ENCODE measurements at places on chromosomes 7 and 10.

DNA sequence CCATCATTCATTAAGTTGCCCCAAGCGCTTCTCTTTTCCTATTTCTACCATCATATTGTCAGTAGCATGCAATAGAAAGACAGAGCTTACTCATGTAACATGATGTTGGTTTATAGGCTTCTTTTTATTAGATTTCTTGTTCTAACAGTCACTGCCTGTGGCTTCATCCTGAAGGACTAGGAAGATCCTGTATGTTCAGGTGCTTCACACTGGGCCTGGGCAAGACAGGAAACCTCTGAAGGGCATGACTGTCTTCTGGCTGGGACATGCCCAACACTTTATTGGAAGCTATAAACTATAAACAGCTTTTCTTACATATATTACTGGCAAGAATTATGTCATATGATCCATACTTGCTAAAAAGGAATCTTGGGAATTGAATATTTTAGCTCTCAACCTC lies 258.4 kb upstream of the AKR1E2 start:
- DNase-seq = no peak

GRCh38 chr10:22505911-22506685 lies 160.8 kb downstream of the SPAG6 start:
- DNase-seq = no peak

- no peak for DNase-seq
These were observed 146.7 kb downstream of the ATE1 start for GRCh38 chr10:121781101-121781500.

GRCh38 chr7:70377957-70378356 lies 754.0 kb upstream of the GALNT17 start:
- no peak for DNase-seq

DNA sequence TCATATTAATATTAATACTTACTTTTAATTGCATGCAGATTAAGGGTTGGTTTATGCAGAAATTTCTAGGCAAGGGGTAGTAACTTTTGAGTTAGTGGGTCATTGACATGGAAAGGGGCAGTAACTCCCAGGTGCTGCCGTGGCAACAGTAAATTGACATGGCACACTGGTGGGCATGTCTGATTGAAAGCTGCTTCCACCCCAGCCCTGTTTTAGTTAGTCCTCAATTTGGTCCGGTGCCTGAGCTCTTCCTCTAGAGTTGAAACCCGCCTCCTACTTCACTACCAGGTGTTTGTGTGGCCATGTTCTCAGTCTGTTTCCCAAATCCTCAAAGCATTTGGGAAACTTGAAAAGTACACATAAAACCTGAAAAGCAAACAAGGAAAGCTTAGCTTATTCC lies 18.4 kb downstream of the CUZD1 start:
- no peak for DNase-seq

- no peak for DNase-seq
These were observed 352.7 kb upstream of the SEMA3A start for GRCh38 chr7:84547331-84547730.

DNA sequence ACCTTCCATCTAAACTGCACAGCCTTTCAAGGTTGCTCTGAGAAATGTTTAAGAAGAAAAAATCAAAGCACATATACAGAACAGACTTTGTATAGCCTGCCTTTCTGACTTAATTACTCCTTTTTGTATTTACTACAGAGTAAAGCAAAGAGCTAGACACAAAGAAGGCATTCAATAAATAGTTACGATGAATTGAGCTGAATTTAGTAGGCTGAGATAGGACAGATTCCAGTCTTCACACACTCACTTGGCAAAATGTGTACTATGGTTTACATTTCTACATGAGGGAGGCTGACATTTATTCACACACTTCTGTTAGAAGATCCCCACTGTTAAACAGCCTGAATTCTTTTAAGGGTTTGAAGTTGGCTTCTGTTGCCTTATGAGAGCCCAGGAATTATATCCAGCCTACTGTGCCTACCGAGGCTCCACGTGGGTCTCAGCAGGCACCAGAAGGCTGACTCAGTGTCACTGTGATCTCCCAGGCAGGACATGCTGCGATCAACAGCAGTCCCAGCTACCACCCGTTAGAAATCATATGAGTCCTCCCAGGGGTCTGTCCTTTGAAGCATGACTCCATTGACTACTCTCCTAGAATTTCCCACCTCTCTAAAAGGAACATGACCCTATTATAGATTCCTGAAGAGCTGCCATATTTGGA lies 24.5 kb upstream of the SLC25A13 start:
- no peak for DNase-seq
